ENCODE measurements at places on chromosomes 4 and X.

DNA sequence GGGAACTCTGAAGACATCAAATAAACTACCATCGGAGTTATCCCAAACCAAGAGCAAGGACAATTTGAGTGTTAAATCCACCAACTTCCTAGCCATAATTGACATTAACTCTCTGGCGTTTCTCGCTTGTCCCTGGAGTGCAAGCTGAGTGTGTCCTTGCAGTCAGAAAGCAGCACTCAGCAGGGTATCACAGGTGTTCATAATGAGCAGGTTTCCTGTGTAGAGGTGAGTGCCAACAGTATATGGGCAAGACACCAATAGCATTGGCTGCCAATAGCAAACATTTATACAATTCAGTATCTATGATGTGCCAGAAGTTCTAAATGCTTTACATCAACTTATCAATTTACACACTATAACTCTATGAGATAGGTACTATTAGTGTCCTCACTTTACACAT is 11.2 kb downstream of the BLTP1 start:
- no peak for DNase-seq

DNA sequence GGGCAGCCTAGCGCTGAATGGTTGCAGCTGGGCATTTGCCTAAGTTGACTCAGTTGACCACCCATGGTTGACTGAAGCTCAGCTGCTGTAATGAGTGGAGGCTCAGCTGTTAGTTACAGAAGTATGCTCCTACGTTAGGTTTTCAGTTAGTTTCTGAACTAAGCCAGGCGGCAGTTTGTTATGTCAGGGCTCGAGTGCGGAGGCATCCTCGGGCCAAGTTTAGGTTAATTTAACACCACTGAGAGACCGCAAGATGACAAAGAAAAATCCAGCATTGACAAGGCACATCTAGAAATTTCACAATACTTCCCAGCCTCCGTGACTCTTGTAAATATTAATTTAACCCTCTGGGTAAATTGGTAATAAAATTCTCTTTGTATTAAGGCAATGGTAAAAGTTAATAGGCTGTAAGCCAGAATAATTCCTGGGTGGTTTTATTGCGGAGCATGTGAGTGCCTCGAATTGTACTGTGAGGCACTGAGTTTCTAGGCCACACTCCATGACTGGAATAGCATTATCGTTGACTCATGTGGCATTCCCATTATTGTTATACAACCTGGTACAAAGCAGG is 33.1 kb upstream of the CDKN2AIP start:
- DNase-seq = no peak

GRCh38 chr4:78267790-78268189 is 210.7 kb downstream of the FRAS1 start:
- DNase-seq = no peak

GRCh38 chrX:37759878-37760418 is 19.9 kb upstream of the CYBB start:
- DNase-seq = no peak

DNA sequence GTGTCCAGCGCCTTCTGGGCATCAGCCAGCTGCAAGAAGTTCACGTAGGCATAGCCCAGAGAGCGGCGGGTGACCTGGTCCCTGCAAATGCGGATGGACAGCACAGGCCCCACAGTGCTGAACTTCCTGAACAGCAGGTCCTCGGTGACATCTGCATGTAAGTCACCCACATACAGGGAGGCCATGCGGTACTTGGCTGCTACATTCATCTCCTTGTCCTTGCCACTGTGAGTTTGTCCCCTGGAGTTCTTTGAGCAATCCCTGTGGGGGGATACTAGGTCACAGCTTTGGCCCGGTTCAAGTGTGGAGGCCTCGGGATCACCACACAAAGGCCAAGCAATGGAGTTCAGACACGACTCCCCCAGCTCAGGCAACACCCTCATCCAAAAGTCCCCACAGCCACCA is 776 bp downstream of the PABPC4L start:
- DNase-seq = no peak

GRCh38 chr4:154124539-154125255 is 335.8 kb upstream of the SFRP2 start:
- no peak for DNase-seq

GRCh38 chr4:155208258-155209054 is at the start of gene NPY2R:
Gene NPY2R (plus strand): TSS chr4:155208636. CDS start chr4:155213940, 5,304 bp downstream.
- DNase-seq = no peak

Data from stimulated activated CD8-positive, alpha-beta memory T cell treated with anti-CD3 and anti-CD28 coated beads, Interleukin-4, amount 100 ng/mL, for 1 hour (primary cell).